ENCODE measurements at places on chromosomes 3 and 15.

- no peak for DNase-seq
Measured at GRCh38 chr3:115089481-115089880, 57.6 kb downstream of the ZBTB20 start.

DNA sequence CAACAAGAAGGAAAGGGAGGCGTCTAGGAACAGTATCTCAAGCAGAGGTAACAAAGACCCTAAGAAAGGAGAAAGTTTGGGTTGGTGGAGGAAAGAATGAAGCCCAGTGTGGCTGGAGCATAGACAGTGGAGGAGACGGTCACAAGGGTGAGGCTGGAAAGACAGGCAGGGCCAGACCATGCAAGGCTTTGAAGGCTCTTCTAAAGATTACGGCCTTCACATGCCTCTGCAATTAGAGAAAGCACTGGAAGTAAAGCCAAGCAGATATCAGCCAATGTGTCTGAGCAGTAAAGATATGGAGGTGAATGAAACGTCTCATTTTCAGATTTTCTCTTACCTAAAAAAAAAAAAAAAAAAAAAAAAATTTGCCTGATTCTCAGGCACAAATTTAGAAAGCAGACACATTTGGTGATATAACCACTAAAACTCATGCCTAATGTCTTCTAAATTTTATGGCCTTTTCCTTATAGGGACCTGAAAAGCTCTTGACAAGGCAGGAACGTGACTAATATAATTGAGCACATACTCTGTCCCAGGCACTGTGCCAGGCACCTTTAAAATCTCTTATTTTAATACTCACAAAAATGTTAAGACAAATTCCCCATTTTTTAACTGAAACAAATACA, 184.1 kb downstream of the MECOM start:
- no peak for DNase-seq

DNA sequence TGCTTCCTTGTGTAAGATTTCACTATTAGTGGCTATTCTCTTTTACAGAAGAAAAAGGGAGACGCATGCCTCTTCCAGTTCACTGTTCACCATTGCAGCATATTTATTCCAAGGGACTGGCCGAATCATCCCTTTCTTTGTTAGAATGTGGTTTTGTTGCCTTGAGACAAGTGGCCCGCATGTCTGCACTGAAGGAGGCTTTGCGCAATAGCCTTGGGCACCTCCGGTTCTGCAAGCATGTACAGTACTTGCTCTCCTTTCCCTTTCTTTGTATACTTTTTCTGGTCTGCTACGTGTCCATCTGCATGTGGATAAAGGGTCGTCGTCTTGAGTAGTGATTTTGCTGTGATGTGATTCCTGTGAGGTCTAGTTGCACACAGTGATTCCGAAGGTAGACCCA, 43.0 kb downstream of the FLNB start:
- DNase-seq = no peak

- DNase-seq = no peak
Measured at GRCh38 chr3:126616931-126617330, 38.0 kb downstream of the TXNRD3 start.

DNA sequence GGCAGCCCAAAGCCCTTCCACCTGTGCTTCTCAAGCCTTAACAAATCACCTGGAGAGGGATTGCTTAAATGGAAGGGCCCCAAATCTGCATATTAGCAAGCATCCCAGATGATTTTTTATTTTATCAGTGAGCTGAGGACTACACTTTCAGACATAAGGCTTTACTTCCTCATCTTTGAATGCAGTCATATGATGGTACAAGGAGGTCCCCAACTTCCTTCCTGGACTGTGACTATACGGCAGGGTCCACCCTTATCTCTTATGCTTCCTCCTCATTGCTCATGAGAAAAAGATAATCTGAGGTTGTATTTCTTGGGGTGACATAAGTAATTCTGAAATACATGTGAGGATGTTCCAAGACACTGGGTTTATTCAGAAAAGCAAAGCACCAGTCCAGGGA, 13.7 kb upstream of the HEG1 start:
- no peak for DNase-seq

DNA sequence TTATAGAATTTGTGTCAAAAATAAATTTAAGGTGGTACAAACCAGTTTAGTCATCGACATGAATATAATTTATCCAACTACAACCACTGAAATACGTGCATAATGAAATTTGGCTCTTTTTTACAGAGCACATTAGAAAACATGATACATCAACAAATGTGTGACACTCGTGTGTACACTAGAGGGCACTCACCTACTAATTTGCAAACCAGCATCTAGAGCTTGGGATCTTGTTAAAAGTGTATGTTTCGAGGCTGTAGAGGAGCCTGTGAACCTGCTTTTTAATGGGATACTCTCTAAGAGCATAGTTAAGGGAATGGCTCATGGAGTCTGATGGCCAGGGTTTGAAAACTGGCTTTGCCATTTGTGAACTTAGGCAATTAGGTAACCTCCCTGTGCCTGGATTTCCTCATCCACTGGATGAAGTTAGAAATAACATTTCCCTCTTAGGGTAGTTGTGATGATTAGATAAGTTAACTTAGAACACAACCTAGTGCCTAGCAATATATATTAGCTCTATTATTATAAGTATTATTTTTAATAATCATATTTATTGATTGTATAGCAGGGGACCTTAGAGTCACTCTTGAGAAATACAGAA, 8.8 kb upstream of the CPOX start:
- no peak for DNase-seq

DNA sequence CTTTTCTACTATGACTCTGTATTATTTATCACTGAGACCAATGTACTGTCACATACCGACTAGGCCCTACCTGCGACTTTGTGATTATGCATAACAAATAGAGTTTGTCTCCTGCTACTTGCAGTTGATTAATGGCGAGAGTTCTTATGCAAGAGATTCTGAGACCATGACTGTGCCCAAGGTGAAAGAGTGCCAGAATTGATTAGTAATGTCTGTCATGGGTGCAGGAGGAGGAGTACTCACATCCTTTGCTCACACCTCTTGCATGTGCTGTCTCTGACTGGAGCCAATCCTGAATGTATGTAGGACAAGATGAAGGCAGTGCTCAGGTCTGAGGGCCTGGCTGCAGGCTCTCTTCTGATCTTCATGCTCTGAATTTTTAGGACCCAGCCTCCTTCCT, 260.7 kb downstream of the THSD4 start:
- DNase-seq = no peak

- no peak for DNase-seq
Measured at GRCh38 chr3:13548696-13549622, at the start of gene FBLN2. FBLN2 (plus strand) TSS chr3:13549125; CDS start chr3:13570356, 21,231 bp downstream.
